ENCODE measurements at places on chromosomes 5 and 9.

DNA sequence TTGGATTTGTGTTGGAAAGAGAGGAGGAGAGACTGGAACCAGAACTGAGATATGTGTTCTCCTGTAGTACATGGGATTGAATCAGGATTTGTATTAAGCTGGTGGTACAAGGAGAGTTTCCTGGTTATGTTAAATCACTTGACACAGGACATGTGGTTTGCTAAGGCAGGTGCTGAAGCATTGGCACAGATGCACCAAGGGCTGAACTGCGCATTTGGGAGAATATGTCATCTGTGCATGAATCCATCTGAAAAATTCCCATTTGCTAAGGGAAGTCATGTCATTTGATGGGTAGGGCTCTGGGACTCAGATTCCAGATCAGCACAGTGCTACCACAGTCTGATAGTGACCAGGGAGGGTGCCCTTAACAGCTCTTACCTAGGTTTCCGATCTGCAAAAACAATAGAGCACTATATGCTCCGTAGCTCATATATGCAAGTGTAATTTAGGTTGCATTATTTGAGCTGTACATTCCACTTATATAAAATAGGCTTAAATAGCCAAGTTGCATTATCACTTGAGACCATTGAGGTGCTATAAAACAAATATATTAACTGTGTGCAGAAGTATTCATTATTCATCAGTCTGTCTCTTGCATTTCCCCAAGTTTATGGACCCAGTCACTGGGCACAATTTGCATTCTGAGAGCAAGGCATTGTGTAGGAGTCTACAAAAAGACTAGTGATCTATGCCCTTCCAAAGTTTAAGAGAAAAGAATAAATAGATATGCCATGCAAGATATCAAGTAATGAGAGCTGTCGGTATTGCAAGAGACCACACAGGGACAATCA lies 55.2 kb downstream of the ADAMTS16 start:
- no peak for DNase-seq

DNA sequence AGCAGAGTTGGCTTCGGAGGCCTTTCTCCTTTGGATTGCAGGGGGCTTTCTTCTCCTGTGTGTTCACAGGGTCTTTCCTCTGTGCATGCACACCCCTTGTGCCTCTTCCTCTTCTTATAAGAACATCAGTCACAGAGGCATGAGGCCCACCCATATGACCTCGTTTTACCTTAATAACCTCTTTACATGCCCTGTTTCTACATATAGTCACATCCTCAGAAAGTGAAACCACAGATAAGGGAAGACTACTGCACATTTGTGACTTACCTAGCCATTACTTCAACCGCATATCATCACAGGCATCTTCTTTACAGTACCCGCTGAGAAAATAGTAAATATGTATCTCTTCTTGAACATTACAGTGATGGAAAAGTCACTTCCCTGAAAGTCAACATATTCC lies 204.9 kb upstream of the TARS1 start:
- DNase-seq, result peak; percentile 14

DNA sequence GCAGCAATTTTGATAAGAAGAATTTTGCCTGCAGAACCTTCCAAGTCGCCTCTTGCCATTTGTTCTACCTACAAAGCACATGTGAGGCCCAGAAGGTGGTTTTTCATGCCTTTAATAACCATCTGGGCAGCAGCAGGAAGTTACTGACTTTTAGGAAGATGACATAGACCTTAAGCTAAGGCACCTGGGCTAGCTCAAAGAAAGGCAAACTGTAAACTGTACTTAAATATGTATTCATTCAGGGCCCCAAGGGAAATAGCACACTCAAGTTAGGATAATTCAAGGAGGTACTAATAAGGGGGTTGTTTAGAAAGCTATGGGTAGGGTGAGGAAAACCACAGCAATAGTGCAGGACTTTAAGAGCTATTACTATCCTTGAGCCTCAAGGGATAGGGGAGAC lies 57.3 kb upstream of the HSPB3 start:
- DNase-seq, result no peak

- DNase-seq, result no peak
Measured at GRCh38 chr9:5838884-5839571, 6.1 kb upstream of the ERMP1 start.

- DNase-seq, result no peak
Measured at GRCh38 chr9:132187121-132187620, 25.3 kb downstream of the NTNG2 start.

DNA sequence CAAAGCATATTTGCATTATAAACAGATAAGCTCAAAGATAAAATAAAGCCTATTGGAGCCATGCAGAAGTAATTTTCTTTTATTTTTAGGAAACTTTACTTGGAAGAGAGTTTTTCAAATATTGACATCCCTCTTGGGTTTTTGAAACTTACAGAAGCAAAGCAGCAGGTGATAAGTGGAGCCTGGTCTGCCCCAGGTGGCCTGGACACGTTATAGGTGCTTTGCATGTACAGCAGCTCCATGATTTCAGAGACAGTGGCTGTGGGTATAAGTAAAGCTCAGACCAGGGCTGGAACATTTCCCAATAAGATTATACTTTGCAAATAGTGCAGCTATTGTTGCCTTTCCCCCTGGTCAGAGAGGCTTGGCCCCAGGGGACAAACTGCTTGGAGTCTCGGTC lies 51.5 kb downstream of the CCDC192 start:
- no peak for DNase-seq

- DNase-seq, result no peak
Measured at GRCh38 chr5:78920604-78921003, 64.5 kb downstream of the ARSB start.

- no peak for DNase-seq
Measured at GRCh38 chr5:96734871-96735325, 72.7 kb downstream of the CAST start.

Data from CD4-positive, alpha-beta T cell treated with Interleukin-17A for 1 hour (primary cell).